ENCODE measurements at places on chromosomes 5 and 9. TPM values are rescaled to one million over a fixed set of nuclear protein-coding genes. Genes with fewer than 3 reads are reported as not detected.

RELL2 gene
- total RNA-seq, result 36.9 TPM

PCDHB5 gene
- total RNA-seq, result not detected

FRMD3 gene
- total RNA-seq, result 0.74 TPM

SOX30 gene
- 0.11 TPM for total RNA-seq

FBN2 gene
- not detected for total RNA-seq

FABP6 gene
- not detected for total RNA-seq

F2RL2 gene
- total RNA-seq, result not detected

TMEM215 gene
- not detected for total RNA-seq

IRX2 gene
- total RNA-seq, result not detected

DNA sequence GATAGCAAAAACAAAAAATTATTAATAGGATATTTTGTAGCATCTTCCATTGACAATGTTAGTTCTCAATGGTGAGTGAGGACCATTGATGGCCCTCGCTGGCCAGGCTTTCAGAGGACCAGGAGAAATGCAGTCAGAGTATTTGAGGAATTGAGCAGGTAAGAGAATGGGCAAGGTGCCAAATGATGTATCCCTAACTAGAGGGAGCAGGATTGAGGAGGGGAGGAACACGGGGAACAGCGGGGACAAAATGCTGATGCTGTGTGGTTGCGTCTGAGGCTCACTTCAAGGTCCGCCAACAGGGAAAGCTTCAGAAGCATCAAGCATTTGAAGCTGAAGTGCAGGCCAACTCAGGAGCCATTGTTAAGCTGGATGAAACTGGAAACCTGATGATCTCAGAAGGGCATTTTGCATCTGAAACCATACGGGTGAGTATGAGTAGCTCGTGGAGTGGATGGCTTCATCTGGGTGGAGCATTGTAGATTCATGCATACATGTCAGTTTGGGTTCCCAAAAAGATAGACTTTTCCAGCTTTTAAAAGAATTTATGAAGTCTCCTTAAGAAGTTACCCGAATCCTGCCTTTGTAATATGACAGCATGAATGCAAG, 16.2 kb downstream of the SPTAN1 start:
- no peak for DNase-seq

- no peak for DNase-seq
These were observed 23.3 kb upstream of the KIF12 start for GRCh38 chr9:114122136-114123027.

DNA sequence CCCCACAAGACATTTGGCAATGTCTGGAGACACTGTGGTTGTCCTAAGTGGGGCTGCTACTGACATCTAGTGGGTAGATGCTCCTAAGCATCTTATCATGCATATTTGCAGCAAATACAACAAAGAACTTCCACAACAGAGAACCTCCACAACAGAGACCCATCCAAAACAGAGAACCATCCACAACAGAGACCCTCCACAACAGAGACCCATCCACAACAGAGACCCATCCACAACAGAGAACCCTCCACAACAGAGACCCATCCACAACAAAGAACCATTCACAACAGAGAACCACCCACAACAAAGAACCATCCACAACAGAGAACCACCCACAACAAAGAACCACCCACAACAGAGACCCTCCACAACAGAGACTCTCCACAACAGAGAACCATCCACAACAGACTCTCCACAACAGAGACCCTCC, 32.8 kb downstream of the ARPC5L start:
- peak; percentile 69 for DNase-seq

DNA sequence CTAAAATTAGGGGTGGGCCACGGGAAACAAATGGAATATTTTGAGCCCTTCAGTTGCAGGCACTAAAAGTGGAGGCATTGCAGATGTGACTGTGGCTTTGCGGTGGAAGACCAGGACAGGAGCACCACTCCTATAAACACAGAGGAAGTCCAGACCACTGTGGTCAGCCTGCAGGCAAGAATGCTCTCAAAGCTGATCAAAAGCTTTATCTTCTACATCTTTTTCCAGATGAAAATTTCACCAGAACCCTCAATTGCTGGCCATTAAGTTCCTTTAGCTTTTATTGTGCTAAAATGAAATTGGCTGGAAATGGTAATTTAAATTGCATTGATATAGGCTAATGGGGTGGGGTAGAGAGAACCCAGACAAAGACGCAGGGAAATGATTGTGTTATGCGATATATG, 208.8 kb downstream of the ERCC6L2 start:
- no peak for DNase-seq

DNA sequence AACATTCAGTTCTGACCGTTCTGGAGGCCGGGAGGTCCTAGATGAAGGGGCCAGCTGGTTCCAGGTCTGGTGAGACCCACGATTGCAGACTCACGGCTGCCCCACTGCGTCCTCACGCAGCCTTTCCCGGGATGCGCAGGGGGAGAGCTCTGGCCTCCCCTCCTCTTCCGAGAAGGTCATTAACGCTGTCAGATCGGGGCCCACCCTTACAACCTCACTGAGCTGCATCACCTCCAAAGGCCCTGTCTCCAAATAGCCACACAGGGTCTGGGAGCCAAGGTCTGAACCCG, 66.6 kb upstream of the PPP1R26 start:
- DNase-seq, result no peak

- DNase-seq, result no peak
These were observed 286.2 kb downstream of the ACTL7B start for GRCh38 chr9:108569624-108570023.

- DNase-seq, result no peak
These were observed 81.3 kb upstream of the SPATA31C2 start for GRCh38 chr9:88219601-88220000.

GRCh38 chr5:109924237-109925107, 234.7 kb downstream of the MAN2A1 start:
- no peak for DNase-seq

DNA sequence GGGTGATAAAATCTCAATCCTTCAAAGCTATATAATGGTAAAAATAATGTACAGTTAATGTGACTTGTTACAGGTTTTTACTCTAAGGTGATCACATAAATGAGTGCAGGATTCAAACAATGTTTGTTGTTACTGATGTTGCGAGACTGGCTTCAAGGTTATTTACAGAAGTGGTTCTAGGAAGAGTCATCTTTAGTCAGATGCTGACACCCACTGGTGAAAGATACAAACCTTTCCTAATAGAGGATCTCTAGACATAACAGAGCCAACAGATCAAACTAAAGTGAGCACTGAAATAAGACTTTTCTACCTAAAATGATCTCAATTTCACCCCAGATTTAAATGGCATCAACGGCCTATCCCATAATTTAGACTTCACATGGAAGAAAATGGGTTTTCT, 20.2 kb downstream of the ARSB start:
- DNase-seq, result no peak

GRCh38 chr9:100730086-100730485, 152.2 kb downstream of the CAVIN4 start:
- no peak for DNase-seq

- no peak for DNase-seq
These were observed 218.7 kb downstream of the GLIS3 start for GRCh38 chr9:4080921-4081895.

DNA sequence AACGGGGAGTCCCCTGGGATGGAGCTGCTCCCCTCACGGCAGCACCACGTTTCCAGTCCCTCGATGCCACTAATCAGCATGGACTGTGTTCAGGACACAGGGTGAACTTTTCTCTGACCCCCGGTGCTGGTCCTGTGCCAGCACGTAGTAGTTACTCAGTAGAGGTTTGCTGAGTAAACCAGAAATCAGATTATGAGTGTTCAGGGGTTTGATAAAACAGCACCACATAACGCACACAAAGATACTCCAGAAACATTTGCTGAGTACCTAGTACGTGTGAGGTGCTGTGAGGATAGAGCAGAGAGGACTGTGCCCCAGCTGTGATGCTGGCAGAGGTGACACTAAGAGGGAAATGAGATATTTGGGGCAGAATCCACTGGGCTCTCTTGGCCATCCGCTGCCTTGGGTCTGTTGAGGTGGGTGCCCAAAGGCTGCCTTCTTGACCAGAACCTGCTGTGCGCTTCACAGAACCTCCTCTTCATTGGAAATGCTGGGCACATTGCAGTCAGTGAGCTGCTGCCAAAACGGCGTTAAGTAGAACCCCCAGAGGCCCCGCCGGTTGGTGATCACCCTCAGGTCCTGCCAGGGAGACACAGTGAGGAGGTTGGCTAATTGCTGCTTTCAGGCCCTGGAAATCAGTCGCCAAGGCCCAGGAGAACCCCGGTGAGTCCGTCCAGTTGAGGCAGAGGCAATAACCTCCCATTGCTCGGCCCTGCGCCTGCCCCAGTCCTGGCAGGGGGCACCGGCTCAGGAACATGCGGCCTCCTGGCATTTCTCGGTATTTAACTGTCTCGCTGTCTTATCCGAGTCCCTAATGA, 49.4 kb downstream of the NEURL1B start:
- no peak for DNase-seq

DNA sequence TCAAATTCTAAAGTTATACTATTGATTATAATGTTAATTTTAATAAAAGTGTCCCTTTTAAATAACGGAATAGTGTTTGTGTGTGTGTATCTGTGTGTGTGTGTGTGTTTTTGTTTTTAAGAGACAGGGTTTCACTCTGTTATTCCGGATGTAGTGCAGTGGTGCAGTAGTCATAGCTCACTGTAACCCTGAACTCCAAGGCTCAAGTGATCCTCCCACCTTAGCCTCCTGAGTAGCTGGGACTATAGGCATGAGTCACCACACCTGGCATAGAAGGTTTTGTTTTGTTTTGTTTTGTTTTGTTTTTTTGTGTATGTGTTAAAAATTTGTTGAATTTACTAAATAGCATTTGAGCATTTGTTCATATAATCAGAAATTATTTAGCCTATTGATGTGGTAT, 64.6 kb downstream of the YTHDC2 start:
- DNase-seq, result no peak

- DNase-seq, result no peak
These were observed 611.2 kb downstream of the NR2F1-AS1 start for GRCh38 chr5:92969781-92970237.

GRCh38 chr9:112002131-112002846, 105.7 kb downstream of the UGCG start:
- no peak for DNase-seq

- DNase-seq, result no peak
These were observed 38.4 kb upstream of the RXRA start for GRCh38 chr9:134287591-134288491.

DNA sequence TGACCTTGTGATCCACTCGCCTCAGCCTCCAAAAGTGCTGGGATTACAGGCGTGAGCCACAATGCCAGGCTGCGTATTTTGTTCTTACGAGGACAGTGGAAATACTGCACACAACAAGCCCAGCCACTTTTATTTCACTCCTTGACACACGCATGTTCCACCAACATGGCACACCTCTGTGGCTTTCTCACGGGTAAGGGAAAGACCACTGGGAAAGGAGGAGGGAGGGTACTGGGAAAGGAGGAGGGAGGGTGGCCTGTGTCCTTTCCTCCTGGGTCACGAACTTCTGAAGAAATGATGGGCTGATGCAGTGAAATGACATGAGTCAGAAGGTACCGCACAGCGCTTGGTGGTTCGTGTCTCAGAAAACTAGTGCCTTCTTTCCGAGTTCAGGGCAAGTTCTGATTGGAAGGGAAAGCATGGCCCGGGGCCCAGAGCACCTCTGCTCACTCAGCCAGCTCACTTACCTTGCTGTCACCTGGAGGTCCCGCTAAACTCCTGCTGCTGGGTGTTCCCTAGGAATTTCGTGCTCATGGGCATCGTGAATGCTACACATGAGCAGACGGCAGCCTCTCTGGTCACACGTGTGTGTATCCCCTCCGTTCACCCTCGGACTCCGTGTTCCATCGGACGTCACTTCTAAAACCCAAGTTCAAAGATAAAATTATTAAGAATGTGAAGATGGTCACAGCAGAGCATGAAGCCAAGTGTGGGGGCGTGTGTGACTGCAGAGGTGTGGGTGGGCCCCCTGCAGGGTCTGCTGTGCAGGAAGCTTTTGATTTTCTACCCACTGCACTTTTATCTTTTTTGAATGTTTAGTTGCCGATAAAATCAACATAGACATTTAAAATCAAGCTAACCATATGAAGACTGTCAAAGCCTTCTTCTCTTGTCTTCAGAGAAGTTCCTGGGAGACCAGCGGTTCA, 42.9 kb downstream of the LAMC3 start:
- DNase-seq, result no peak

Data from activated CD8-positive, alpha-beta T cell treated with anti-CD3 and anti-CD28 coated beads, Interleukin-2, amount 10 ng/mL, durations not matched to agents 7 days and 5 days (primary cell).